Suppressor macrophage (primary cell): ENCODE measurements at places on chromosomes 2 and 18.

- DNase-seq: no peak
Measured at GRCh38 chr2:2808551-2809058, 477.5 kb upstream of the MYT1L start.

- DNase-seq: no peak
Measured at GRCh38 chr2:42068571-42069178, 20.9 kb downstream of the PKDCC start.

DNA sequence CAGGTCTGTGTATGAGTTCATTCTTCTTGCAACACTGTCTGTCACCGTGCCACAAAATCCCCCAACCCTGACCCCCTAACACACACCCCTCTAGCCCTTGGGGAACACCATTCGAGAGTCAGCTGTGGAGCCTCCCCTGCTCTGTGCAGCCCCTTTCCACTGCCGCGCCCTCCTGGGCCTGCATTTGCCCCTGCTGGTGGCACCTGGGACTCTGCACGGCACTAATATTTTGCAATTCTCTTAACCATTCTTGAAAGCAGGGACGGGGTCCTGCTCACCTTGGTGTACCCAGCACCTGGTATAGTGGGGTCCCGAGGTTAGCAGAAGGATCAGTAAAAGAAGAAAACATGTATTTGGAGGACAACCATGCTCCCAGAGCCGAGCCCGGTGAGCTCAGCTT lies 124.0 kb downstream of the HDAC4 start:
- DNase-seq: no peak

DNA sequence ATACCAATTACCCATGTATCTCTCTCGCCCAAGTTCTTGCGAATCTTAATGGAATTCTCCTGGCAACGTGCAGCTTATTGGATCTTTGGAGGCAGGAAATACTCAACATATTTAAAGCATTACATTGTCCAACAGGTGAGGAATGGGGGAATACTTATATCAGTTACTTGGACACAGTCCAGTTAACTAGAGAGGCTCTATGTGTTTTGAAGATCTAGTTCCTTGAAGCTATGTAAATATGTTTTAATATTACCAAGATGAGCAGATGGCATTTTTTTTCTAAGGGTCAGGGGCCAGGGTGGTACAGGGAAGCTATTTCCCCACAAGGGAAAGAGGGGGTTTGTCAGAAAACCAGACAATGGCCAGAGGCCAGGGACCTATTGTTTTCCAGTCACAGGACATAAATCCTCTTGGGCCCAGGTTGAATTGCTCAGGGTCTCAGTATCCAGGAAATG lies 26.8 kb upstream of the MC5R start:
- DNase-seq: no peak

DNA sequence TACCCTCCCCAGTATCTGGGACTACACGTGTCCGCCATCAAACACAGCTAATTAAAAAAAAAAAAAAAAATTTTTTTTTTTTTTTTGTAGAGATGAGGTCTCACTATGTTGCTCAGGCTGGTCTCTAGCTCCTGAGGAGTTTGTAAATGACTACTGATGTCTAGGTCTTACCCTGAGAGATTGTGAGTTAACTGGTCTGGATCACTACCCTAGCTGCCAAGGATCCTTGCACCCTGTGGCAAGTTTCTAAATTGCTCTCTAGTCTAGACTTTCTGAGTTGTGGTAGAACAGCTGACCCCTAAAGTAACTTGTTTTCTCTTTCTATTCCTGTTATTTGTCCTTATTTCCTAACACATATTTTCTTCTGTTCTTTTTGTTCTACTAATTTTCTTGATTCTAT lies 44.5 kb downstream of the ABHD3 start:
- DNase-seq: no peak

- DNase-seq: no peak
Measured at GRCh38 chr2:239400596-239401066, at the start of gene HDAC4. Gene HDAC4, minus strand, starts transcription at chr2:239401020. Its CDS starts 48,321 bp downstream, at chr2:239352699.

- no peak for DNase-seq
Measured at GRCh38 chr2:209138079-209138478, 285.8 kb upstream of the MAP2 start.

- DNase-seq: no peak
Measured at GRCh38 chr2:11578986-11579774, 45.3 kb downstream of the GREB1 start.

- DNase-seq: no peak
Measured at GRCh38 chr18:77014538-77014937, 118.0 kb downstream of the MBP start.

DNA sequence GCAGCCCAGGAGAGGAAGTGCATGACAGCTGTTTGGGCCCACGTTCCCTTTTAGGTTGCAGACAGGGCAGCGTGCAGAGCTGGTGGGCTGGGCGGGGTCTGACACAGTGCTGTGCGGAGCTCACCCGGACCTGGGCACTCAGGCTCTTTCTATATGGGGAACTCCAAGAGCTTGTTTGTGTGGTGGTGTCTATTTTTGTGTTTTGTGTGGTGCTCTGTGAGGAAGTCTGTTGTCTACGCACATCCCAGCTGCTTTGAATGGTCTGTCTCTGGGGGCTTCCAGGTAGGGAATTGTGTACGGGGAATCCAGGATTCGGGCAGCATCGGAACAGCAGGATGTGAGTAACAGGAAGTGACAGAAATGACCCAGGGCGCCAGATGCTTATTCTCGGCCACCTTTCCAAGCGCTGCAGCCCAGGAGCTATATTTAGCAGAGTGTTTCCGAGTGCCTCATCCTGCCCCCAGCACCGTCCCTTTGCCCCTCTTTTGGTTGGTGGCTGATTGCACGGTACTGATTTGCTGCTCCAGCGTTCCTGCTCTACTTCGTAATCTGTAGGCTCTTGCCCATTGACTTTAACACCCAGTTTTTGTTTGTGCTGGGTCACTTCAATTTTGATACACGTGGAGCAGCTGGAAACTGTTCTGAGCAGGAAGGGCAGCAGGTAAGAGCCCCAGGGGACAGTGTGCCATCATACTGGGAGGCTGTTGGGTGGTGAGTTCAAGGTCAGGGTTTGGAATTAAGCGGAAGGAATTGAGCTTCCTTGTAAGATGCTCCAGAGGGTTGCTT lies 64.7 kb downstream of the DGKD start:
- DNase-seq: peak; percentile 20

GRCh38 chr2:238668426-238668825 lies 179.5 kb upstream of the TWIST2 start:
- no peak for DNase-seq

- DNase-seq: no peak
Measured at GRCh38 chr2:64456293-64456692, 2.3 kb downstream of the LGALSL start.

DNA sequence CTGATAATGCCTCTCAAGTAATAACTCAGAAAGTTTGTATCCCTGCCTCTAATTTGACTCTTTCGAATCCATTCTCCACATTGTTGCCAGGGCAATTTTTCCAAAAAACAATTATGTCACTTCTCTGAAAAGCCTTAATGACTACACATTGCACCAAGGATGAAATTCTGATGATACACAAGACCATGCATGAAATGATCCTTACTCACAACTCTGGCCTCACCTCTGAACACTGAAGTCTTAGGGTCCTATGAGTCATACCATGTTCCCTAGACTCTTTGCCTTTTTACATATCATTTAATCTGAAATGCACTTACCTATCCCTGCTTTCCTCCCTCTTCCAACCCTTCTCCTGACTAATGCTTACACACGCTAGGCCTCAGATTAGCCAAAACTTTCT lies 51.0 kb downstream of the WDPCP start:
- no peak for DNase-seq

- DNase-seq: peak; percentile 19
Measured at GRCh38 chr18:58049000-58049688, 5.1 kb downstream of the NEDD4L start.

- DNase-seq: peak; percentile 68
Measured at GRCh38 chr2:88903749-88904353, 212.4 kb downstream of the RPIA start.

GRCh38 chr2:74373985-74374384 lies 6.1 kb downstream of the DCTN1 start:
- no peak for DNase-seq

GRCh38 chr2:18814387-18814786 lies 225.0 kb upstream of the NT5C1B start:
- no peak for DNase-seq

DNA sequence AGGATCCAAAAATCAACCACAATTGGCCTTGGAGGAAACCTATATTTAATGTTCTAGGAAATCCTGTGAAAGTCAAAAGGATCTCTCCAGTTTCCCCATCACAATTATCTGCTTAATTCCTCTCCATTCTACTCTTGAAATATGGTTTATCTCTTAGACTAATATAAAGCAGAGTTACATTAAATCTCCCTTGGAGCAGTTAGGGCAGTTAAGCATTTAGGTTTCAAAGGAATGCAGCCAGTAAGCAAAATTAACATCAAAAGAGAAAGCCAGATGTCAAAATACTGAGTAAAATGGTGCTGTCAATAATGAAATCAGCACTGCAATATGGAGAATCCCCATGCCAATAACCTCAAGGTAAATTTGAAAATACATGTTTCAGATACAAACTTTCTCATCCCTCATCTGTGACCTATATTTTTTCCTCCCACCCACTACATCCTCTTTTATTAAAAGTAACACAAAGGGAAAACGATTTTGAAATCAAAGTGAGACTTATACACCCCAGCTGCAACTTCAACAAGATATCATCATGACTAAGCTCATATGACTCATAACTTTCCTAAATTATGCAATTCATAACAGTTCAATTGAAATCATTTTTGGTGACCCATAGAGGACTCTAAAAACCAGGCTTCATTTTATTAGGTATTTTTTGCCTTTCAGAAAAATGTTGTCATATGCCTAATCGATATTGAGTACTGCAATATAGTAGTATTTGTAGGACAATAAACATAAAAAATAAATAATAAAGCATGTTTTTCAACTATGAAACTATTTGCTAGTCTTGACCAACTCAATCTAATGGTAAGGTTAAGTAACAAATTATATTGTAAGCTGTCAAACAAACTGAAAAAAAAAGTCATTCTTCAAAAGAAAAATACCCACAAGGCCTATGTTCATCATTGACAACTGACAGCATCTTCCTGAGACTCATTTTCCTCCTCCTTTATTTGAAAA lies 3.1 kb downstream of the ADAM17 start:
- DNase-seq: peak; percentile 51

DNA sequence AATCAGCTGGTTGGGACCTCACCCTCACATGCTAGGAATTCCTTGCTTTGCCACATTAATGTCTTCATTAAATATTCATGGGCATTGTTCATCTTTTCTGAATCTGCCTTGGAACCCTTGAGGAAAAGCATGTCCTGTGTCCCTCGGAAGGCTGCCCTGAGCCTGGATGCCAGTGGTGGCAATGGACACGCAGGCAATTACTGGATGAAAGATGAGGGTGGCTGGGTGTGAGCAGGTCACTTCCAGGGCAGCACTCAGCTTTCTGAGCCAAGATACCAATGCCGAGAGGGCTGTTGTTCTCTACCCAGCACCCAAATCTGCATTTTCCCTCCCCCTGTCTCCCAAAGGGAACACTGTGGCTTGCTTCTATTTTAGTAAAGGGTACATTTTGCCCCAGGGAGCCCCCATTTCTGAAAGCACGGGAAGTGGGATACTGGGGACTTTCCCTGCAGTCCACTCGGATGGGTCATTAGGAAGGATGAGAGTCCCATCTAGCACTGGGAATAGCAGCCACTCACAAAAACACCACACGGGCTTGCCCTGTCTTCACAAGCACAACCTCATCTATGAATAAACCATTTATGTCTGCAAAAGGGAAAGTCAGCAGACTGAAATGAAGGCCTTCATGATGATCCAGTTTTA lies 234.8 kb downstream of the SOX11 start:
- DNase-seq: no peak

- DNase-seq: peak; percentile 23
Measured at GRCh38 chr2:27086724-27087593, at the start of gene KHK. Gene KHK, plus strand, starts transcription at chr2:27086772. Its CDS starts 488 bp downstream, at chr2:27087260.

DNA sequence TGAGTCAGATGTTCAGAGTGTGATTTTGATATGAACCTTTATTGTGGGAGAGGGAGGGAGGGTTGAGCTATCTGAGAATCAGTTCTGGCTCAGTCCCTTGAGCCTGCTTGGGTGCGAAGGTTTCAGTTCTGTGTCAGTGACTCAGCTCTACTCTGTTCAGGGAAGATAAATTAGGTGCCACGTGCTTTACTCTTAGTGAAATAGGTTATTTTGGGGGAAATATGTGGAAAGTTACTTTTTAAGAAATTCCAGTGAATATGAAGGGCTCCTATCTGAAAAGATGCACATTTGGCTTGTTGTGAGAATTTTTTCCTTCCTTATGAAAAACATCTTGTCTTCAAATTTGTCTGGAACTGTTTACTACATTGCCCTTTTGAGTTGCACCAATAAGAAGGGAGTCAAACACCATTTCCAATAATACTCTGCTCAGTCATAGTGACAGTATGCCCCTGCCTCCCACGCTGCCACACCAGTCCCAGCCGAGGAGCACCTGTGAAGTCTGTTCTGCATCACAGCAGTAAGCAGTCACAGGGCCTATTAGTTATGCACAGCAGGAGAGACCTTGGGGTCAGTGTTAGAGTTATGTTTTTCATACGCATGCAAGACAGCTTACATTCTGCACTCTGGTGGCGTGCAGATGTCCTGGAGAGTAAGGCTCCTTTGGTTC lies 32.8 kb upstream of the DNAH7 start:
- DNase-seq: no peak

GRCh38 chr18:55289048-55289447 lies 298.9 kb downstream of the TCF4 start:
- no peak for DNase-seq

DNA sequence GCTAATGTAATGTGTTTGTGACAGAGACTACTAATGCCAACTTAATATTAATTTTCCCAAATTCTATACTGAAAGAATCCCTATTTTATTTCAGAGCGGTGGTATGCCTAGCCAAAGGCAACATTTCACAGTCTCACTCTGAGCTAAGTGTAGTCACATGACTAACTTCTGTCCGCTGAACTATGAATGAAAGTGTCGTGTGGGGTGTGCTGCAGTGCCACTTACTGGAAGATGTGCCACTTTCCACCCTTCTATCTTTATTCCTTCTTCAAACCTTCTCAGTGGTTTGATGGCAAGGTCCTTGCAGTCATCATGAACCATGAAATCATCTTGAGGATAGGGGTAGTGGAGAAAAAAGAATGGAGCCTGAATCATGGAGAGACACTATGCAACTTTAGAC lies 47.3 kb upstream of the C1D start:
- DNase-seq: peak; percentile 36

DNA sequence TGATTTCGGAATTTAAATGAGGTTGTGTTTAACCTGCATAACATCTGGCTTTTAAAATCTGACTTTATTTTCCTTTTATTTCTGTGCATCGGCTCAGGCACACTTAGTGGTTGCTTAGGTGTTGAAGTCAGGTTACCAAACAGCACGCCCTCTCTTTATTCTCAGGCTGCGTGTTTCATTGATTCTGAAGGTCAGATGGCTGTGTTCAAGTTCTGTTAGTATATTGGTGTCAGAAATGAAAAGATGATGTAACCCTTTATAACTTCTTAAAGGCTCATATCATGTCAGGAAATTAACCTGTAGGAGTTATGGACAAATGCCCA lies 246.5 kb downstream of the LDLRAD4 start:
- no peak for DNase-seq

- no peak for DNase-seq
Measured at GRCh38 chr2:72889991-72890390, 2.8 kb downstream of the SPR start.

GRCh38 chr2:5984946-5985345 lies 292.8 kb downstream of the SOX11 start:
- no peak for DNase-seq

GRCh38 chr2:199431746-199432213 lies 26.0 kb downstream of the SATB2 start:
- DNase-seq: no peak
